ENCODE measurements at places on chromosomes 3 and 15.

GRCh38 chr15:77596821-77597803 is 35.6 kb downstream of the LINGO1 start:
- no peak for DNase-seq

GRCh38 chr3:2714834-2715233 is 395.3 kb downstream of the IL5RA start:
- DNase-seq = peak; percentile 56

- DNase-seq = no peak
Observed at GRCh38 chr15:77015646-77016320, 20.9 kb downstream of the PSTPIP1 start.

DNA sequence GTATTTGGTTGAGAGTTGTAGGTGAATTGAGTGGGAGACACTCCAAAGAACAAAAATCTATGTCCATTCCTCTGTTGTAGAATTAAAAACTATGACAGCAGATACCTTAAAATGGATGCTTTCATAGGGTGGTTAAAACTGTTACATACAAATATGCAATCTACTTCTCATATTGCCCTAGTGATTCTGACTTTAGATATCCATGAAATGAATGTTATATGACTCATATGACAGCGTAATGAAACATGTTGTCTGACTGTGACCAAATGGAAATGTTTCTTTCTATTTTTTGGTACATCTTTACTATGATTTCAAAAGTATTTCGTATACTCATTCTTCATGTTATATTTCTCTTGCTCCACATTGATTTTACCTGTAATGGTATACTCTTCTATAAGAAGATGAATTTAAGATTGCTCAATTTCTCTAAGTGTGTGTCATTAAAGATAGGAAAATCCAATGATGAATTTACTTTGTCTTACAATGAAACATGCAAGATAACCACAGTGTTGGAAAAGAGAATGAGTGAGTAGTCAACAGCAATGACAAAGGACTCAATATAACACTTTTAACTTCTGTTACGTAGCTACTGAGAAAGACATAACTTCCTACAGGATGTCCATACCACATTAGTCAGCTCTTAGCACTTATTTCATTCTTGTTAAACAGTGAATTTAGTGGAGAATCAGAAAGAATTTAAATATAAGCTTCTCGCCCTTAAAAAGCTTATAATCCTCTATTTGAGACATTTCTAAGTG is 79.3 kb upstream of the LSAMP start:
- no peak for DNase-seq

- DNase-seq = no peak
Observed at GRCh38 chr3:54917174-54917573, 10.7 kb downstream of the LRTM1 start.

DNA sequence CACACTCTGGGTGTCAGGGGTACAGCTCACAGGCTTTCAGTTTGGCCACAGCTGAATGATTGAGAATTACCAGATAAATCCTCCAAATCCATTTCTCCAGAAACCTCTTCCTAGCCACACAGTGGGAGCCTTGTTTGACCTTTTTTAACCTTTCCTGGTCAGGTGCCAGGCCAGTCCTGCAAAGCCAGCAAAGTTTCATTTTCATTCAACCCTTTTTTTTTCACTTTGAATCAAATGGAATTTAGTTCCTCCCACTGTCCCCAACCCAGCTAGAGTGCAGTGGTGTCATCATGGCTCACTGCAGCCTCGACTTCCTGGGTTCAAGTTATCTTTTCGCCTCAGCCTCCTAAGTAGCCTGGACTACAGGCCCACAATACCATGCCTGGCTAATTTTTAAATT is 67.8 kb downstream of the NSUN3 start:
- no peak for DNase-seq

DNA sequence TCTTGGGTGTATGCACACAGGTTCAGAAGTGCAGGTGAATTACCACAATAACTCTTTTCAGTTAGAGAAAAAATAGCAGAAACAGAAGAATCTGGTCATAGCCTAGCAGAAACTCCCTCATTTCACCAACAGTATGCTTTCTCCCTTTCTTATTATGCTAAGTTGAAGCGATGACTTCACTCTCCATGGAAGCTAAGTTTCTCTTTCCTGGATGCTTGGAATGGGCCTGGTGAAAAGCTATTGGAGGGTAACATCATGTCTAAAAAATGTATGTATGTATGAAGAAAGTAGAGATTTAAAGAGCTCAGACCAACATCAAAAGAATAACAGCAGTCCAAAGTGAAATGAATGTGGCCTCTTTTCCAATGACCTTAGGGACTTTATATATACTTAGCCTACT is 145.5 kb downstream of the TIGIT start:
- DNase-seq = no peak
